ENCODE measurements at places on chromosomes 1 and 21.

DNA sequence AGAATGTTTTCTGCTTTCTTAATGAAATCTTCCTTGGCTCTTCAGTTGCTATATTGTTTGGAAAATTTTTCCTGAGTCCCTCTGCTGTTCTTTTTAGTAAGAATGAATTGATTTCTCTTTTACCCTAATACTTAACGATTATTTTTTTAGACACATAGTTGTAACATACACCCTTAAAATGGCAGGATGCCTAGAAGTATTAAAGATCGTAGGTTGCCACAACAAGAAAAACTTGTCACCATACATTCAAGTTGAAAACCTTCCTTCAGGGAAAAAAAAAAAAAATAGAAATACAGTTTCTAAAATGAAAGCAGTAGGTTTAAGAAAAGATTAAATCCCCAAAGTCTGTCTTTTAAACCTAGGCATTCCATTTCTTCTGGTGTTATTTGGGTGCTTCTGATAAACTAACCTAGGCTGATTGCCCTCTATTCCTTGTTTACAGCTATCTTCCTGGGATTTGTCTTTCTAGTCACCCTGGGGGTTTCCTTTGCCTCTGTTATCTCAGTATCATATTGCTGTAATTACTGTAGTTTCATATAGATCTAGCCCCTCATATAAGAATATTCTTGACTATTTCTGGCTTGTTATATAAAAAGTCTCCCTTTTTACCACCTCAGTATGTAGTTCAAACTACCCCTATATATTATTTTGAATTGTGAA, 16.8 kb downstream of the SUCO start:
- no peak for DNase-seq

GRCh38 chr1:33624991-33625870, 152.8 kb downstream of the ZSCAN20 start:
- no peak for DNase-seq

- DNase-seq = no peak
Observed at GRCh38 chr21:41121785-41122415, 46.1 kb upstream of the BACE2 start.

- DNase-seq = no peak
Observed at GRCh38 chr1:87632232-87632631, 303.6 kb downstream of the LMO4 start.

GRCh38 chr1:226609836-226610455, 61.4 kb downstream of the STUM start:
- no peak for DNase-seq

DNA sequence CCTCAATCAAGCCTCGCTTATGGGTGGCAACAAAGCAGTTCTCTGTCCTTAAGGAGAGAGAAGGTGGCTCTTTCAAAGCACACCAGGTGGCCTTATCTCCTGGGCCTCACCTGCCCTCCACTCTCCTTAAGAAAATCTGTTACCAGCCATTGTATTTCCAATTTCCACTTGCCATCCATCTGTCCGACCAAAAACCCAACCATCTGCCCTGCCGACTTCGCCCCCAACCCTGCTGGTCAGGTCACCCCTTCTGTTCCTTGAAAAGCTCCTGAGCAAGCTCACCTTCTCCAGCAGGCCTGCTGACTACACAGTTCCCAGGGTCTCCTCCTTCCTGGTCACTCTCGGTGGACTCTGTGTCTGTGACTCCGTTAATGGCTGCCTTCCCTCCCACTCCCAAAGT, 619 bp upstream of the IGFN1 start:
- no peak for DNase-seq

GRCh38 chr1:54016343-54017282, 1.4 kb downstream of the LDLRAD1 start:
- no peak for DNase-seq

GRCh38 chr1:183569141-183569540, 21.1 kb downstream of the NCF2 start:
- DNase-seq = no peak

GRCh38 chr1:211822677-211823407, 7.7 kb downstream of the LPGAT1 start:
- no peak for DNase-seq

DNA sequence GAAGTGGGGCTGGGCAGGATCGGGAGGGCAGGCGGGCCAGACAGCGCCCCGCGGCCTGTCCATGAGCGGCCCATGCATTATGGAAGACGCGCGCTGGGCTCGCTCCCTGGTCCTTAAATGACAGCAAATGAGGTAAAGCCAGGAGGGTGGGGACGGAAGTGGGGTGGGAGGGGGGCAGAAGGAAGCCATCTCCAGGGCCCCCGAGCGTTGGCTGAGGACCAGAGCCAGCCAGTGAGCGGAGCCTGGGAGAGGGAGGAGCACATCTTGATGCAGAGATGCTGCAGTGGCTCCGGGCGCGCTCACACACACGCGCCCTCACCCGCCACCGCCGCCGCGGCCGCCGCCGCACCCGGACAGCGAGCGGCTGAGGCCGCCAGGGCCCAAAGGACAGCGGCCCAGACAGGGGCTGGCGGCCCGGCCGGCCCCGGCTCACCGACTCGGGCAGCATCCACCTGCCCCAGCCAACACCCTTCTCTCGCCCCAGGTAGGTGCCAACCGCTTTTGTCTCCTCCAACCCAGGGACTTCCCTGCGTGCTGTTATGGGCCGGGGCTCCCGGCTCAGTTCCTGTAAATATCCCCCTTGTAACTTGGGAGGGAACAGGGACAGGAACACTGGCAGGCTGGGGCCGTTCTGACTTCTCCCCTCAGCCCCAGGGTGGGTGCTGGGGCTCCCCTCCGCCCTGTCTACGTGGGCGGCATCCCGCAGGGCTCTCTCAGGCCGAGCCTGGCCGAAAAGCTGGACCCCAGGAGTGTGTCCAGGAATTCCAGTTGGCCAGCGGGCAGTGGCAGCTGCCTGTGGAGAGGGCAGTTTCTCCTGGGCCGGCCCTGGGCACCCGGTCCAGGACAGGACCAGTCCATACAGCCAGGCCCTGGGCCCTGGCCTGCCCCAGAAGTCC, at the start of gene CNTN2:
Gene CNTN2, plus strand, starts transcription at position 302 of the 896 bp plus-strand sequence. CDS start 9,974 bp downstream, outside the sequence.
- DNase-seq = no peak

DNA sequence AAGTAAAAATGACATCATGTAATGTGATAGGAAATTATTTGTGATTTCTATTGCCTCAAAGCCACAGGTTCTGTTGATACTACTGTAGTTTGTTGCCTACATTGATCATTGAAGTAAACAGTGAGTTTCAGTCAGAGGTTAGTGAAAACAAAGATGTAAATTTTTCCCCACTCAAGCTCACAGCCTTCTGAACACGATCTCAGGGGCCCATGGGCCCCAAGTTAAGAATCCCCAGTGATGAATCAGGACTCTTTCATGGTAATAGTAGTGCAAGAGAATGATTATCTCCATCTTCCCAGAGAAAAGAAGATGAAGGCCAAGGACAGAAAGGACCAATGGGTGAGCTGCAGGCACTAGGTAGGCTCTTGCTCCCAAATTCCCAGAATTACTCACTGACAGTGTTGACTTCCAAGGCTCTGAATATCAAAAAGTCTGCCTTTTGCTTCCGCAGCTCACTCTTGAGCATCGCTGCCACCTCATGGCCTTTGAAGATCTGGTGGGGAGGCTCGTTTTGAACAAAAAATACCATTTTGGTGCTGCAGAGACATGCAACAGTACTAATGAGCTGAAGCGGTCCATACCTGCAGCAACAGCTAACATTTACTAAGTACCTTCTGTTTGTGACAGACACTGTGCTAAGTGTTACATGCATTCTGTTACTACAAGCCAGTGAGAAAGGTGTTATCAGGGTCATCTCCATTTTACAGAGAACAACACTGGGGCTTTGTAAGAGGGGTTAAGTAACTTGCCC, 113.3 kb downstream of the KIAA0319L start:
- DNase-seq = no peak

DNA sequence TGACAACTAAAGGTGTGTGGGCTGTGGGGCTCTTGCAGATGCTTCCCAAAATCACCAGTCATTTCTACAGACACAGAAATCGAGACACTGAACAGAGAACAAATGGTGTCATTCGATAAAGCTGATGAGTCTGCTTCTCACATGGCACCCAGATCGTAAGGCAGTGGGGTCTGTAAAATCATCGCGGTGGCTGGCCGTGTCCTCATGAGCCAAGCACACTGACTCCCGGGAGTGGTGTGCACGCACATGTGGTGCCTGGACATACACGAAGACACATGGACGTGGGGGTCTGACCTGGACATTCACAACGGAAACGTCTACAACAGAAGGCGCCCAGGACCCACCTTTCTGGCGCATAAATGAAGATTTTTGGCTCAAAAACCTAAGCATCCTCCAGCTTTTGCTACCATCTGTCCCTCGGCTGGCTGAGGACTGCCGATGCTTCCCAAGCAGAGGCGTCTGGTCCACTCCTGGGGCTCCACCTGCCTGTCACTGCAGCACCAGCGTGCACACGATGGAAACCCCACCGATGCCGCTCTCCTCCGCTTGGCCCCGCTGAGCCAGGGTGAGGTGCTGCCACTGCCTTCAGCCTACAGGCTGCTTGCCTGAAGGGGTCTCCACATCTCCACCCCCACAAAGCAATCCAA, 6.8 kb downstream of the SMIM1 start:
- no peak for DNase-seq

- no peak for DNase-seq
Observed at GRCh38 chr1:246647113-246647512, 77.1 kb upstream of the SCCPDH start.

- DNase-seq = no peak
Observed at GRCh38 chr1:223819730-223820514, 25.8 kb downstream of the TP53BP2 start.

GRCh38 chr1:76861149-76861548, 6.1 kb upstream of the ST6GALNAC5 start:
- DNase-seq = no peak

GRCh38 chr1:91018006-91018405, 3.8 kb downstream of the ZNF644 start:
- no peak for DNase-seq

DNA sequence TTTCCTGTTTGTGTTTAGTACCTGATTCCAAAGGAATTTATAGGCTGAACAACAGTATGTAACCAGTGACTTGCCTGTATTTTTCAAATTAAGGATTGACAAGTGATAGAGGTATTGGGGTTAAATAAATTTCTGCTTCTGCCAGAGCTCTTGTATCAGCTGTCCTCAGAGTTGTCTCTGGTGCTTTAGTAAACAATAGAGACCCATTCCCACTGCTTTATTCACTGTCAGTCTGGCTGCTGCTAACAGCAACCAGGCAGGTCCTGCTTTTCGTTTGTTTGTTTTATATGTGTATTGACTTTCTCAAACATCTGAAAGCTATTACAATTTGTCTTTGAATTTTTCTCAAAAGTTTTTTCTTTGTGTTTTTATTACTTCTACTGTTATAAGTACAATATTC, 76.1 kb downstream of the OLFM3 start:
- DNase-seq = no peak

DNA sequence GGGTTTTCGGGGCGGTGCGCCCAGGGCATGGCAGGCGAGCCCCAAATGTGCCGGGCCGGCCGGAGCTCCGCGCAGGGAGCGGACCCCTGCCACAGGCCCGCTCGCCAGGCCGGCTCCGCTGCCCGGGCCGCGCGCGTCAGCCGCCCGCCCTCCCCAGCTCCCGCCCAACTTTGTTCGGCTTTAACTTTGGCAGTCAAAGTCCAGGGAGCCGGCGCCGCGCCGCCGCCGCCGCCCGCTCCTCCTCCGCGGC, 488 bp downstream of the SLC35D1 start:
- DNase-seq = no peak

DNA sequence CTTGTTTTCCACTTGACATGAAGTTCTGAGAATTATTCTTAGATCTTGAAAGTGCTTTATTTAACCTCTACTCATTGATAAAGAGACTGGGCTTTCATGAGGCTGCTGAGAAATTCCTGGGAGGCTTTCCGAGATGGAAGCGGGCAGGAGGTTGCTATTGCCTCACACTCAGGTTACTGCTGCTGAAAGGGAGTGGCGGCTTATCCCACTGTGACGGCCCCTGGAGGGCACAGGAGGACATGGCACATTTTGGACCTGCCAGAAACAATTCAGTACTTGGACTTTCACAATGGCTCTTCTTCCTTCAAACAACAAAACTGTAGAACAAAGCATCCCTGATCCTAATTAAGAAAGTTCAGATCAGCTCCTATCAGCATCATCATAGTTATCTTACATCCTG, 16.2 kb upstream of the MARK1 start:
- no peak for DNase-seq

GRCh38 chr21:38721958-38722357, 83.8 kb upstream of the ETS2 start:
- no peak for DNase-seq

- DNase-seq = no peak
Observed at GRCh38 chr1:95246511-95246910, 12.5 kb downstream of the RWDD3 start.

DNA sequence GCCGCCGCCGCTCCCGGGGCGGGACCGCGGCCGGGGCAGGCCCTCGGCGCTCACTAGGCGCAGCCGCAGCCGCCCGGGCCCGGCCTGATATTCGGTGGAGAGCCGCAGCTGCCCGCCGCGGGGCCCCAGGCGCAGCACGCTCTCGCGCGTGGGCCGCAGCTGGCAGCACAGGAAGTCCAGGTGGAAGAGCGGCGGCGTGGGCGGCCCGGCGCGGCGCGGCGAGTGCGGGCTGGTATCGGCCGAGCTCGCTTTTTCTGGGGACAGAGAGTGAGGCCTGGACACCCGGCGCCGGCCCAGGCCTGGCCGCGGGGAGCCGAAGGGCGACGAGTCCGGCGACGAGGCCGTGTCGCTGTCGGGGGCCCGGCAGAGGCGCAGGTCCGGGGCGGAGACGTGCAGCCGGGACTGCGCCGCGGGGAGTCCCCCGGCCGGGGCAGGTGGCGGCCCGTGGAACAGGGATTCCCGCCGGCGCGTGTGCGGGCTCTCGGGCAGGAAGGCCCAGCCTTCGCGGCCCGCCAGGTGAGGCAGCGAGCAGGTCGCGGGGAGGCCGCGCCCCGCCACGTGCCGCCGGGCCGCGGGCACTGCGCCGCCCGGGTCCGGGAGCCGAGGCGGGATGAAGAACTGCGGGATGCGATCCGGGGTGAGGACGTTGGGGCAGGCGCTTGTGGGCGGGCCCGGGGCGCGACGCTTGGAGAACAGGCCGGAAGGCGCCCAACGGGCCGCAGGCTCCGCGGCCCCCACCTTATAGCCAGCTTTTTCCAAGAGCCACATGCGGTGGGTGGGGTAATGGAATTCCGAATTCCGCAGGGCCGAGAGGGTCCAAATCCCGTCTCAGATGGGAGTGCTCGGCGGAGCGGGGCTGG, 1.2 kb downstream of the C2CD4D start:
- DNase-seq = no peak

GRCh38 chr1:89673251-89673650, 40.3 kb downstream of the LRRC8C start:
- no peak for DNase-seq

- peak; percentile 20 for DNase-seq
Observed at GRCh38 chr1:219555806-219556205, 57.1 kb downstream of the ZC3H11B start.

DNA sequence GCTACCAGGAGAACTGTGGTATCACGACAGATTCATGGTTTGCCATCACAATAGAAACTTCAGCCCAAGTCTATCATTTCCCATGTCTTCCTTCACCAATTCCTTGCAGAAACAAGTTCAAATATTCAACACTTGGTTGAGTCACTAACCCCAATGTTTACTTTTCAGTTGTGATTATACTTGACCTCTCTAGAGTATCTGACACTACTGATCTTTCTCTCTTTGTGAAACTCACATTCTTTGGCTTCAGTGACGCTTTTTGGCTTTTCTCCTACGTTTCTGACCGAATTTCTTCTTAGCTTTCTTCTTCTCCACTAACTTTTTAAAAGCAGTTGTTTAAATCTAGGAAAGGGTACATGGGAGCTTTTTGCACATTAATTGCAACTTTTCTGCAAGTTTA, 48.8 kb upstream of the HMGB4 start:
- no peak for DNase-seq
